ENCODE measurements at places on chromosomes 5 and 9. TPM values are rescaled to one million over a fixed set of nuclear protein-coding genes. Genes with fewer than 3 reads are reported as not detected.

The PCDHA4 gene
- 0.51 TPM for total RNA-seq

The GAPT gene
- 49.6 TPM for total RNA-seq

The PTGR1 gene
- total RNA-seq, result 11.8 TPM

The CARTPT gene
- not detected for total RNA-seq

The SPDL1 gene
- 15.0 TPM for total RNA-seq

The LHX6 gene
- 0.41 TPM for total RNA-seq

The SUB1 gene
- total RNA-seq, result 199 TPM

The FLT4 gene
- 32.2 TPM for total RNA-seq

- no peak for DNase-seq
Observed at GRCh38 chr5:119275601-119276173, 80.1 kb upstream of the TNFAIP8 start.

DNA sequence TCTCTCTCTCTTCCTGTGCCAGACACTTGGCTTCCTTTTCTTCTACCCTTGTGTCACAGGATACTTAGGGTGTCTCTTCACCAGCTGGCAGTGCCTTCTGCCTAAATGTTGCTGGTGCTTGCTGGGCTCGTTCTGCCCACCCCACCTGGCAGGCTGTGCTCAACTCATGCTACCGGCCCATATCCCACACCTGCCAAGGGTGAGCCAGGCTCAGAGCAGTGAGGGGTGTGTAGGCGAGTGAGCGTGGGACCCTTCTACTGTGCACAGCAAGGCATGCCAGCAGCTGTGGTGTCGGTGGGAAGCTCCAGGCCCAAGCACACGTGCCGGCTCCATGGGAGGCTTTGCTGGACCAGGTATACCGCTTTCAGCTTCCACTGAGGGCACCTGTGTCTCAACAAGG, 1626.7 kb upstream of the ACO1 start:
- peak; percentile 40 for DNase-seq

GRCh38 chr9:130030651-130031127, 12.3 kb downstream of the FNBP1 start:
- DNase-seq, result no peak

GRCh38 chr5:56481428-56482357, 248.6 kb upstream of the ANKRD55 start:
- peak; percentile 83 for DNase-seq

DNA sequence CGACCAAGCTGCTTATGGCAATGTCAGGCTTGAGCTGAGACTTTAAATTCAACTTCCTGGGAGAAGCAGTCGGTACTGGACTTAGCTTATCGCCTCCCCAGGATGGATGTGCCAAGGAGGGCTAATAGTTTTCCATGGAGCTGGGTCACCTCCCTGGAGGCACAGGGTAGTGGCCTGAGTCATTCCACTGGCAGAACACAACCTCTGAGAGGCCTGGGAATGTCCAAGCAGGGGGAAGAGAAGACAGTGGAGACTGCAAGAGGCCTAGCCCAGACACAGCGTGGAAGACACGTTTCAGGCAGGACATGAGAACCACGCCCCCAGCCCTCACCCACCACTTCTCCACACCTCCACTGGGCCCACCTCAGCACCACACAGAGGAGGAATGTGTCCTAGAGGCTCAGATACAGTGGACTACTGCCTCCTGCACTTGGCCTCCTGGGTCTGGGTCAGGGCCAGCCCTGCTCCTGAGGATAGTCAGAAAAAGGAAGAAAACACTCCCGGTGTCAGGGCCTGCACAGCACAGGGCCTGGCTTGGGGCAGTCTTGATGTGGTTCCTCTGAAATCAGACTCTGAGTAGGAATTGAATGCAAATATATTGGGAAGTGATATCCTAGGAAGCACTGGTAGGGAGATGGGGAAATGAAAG, 171.8 kb downstream of the FSTL4 start:
- DNase-seq, result no peak

GRCh38 chr9:99162759-99163364, 57.9 kb downstream of the TGFBR1 start:
- no peak for DNase-seq

Data from spleen (tissue), 13 donors.